ENCODE measurements at places on chromosomes 7 and 10.

DNA sequence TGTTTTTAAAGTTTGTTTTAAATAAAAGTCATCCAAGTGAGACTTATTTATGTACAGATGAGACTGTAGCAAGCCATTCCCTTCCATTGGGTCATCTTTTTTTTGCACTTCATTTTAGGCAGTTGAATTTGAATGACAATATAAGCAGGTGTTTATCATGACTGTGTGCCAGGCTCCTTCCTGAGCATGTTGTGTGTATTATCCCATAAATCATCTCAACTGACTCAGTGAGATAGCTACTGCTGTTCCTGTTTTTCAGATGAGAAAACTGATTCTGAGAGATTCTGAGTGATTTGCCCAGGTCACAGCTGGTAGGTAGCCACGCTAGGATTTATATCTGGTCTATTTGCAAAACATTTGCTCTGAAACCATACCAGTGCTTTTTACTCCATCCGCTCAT is 11.7 kb downstream of the TMEM254 start:
- DNase-seq: no peak

DNA sequence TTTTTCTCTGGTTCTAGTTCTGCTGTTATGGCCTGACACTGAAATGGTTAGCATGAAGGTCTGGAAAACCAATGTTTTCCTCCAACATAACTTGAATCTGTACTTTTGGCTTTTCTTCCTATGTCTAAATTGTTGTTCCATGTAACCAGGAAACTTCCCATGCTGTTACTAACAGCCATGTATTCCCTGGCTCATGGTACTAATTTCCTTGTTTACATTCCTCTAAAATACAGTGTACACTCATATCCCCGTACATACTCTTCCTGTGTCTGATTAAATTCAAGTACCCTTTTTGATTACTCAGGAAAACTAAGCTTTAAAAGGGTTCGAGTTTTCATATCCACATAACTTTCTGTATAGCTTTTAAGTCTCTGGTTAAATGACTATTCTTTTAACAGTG is 12.3 kb upstream of the ACSM6 start:
- no peak for DNase-seq

- DNase-seq: no peak
These were observed 27.9 kb downstream of the CNNM2 start for GRCh38 chr10:102945962-102946361.

- DNase-seq: no peak
These were observed 187.8 kb downstream of the NPSR1 start for GRCh38 chr7:34845666-34846361.

- DNase-seq: no peak
These were observed 918.9 kb downstream of the GRID1 start for GRCh38 chr10:85447690-85448089.

DNA sequence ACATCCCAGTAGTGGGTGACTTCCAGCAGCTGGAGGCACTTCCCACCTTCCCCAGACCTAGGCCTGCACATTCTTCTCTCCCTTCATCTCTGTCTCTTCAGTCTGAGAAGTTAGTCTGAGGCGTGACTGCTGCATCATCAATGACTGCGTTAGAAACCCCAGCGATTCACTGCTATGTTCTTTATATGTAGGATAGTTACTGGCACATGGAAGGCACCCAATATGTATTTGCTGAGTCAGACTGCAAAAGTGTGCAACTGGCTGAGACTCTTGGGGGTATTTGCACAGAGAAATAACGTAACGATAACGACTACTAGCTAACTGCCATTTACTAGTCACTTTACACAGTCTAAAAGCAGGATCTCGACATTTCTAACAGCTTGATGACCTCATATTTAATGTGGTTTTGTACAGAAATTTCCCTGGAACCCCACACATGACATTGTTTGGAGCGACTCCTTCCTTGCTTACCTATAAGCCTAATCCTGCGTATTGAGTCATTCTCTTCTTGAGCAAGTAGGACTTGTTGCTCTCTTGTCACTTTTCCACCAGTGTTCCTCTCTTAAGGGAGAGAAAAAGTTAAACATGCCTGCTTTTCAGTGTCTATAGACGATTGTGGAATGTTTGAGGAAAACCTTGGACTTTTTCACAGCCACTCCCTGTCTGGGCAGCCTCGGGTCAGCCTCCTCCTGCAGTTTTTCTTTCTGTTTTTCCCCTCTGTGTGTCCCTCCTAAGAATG is 45.5 kb downstream of the THNSL1 start:
- no peak for DNase-seq

- DNase-seq: no peak
These were observed 173.0 kb upstream of the NEBL start for GRCh38 chr10:21069929-21070700.

- peak; percentile 69 for DNase-seq
These were observed 122.9 kb downstream of the RALA start for GRCh38 chr7:39746103-39746819.

DNA sequence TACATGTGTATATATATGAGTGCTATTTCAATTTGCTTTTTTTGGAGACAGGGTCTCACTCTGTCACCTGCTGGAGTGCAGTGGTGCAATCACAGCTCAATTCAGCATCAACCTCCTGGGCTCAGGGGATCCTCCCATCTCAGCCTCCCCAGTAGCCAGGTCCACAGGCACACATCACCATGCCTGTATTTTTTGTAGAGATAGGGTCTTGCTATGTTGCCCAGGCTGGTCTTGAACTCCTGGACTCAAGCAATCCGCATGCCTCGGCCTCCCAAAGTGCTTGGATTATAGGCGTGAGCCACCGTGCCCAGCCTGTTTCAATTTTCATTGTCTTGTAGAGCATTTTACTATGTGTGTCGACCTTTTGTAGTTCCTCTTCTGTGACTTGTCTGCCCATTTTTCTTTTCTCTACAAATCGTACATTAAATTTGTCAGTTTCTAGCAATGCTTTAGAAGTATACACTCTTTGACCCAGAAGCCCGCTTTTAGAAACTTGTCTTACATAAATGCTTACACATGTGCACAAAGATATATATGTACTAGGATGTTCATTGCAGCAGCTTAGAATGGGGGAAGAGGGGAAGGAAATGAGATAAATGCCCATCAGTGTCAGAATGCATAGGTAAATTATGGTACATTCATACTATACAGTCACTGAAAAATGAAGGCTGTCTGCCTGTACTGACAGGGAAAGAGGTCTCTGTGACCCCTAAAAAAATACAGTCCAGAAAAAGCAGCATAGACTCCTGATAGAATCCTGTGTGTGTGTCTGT is 12.2 kb upstream of the RFC2 start:
- DNase-seq: no peak

GRCh38 chr7:140322759-140323158 is 75.6 kb downstream of the SLC37A3 start:
- DNase-seq: no peak

GRCh38 chr7:8155836-8156235 is 106.1 kb downstream of the ICA1 start:
- no peak for DNase-seq

GRCh38 chr7:39554583-39555165 is 11.5 kb upstream of the YAE1 start:
- no peak for DNase-seq

DNA sequence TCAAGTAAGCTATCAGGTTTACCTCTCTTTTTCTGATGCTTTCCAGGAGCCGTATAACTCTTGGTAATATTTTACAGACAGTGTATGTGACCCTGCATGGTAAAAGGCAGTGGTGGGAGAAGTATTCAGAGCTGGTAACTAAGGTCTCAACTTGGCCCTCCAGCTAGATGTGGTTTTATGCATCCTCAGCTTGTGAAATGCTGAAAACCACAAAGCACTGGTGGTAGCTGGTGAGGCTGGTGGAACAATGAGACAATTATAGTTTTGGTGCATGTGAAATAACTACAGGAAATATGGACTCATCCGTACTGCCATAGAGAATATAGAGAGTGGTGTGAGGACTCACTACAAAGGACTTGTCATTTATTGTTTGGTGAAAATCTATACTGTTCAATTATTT is 383.0 kb upstream of the PCDH15 start:
- no peak for DNase-seq

GRCh38 chr7:130940326-130940725 is 206.3 kb upstream of the KLF14 start:
- DNase-seq: peak; percentile 43

DNA sequence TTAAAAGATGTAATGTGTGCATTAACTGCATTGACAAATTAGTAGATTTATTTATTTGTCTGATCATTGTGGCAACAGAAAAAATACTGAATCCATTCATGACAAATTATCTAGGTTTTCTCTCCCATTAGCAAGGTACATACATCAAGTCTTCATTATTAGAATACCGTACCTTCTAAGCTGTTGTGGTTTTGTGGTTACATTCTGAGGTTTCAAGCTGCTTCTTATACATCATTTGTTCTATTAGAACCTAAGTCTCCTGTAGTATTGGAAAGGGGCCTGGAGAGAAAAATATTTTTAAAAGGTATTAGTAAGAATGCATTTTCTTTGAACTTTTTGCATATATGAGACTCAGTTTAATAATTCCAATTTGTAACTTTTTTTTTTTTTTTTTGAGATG is 26.3 kb upstream of the CACNB2 start:
- DNase-seq: no peak

DNA sequence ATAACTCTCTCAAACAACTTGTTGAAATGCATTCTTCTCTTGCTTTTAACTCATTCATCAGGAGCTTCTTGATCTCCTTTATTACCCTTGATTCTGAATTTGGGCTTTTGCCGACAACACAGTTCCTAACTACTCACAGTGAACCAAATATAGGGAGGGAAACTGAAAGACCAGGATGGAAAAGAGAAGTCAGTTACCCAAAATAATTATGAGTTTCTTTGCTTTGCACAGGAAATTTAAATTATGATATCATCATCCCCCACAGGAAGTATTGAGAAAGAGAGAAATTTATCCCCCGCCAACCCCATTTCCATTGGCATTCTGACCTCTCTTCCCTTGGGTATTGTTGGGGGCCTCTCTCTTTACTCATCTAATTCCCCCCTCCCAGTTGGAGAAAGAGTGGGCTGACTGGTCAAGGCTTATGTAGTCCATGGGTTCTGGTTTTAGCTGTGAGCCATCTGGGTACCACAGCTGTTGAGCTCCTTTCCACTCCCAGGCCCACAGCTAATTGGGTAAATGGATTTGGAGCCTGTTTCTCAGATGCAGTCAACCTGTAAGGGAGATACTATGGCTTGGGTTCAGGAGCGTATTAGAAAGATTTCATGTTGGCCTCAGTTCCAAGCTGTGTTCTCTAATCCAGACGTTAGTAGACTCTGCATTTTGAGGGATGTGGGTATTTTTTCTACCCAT is 109.0 kb downstream of the FZD1 start:
- no peak for DNase-seq

- no peak for DNase-seq
These were observed 326.6 kb upstream of the IGFBP3 start for GRCh38 chr7:46247664-46248063.

DNA sequence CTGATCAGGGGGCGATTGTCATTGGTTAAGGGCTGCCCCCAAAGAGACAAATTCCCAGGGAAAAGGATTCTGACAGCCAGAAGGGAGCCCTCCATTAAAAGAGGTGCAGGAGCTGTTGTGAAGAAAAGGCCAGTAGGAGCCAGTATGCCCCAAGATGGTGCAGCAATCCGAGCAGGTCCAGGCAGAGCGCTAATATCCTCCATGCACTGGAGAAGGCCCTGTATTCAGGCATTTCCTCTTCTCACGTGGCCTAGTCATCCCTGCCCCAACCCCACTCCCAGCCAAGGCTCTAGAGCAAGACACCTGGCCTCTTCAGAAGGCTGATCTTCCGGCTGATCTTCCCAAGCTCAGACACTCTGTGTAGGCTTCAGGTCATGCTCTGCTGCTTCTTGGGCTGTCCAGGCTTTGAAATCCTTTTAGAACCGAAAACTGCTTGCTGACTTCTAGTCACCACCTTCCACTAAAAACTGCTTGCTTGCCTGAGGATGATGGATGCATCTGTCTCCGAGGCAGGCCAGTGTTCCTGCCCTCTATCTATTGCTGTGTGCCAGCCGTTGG is 77.4 kb downstream of the CYP26A1 start:
- DNase-seq: no peak

GRCh38 chr7:146411975-146412374 is 295.4 kb downstream of the CNTNAP2 start:
- no peak for DNase-seq

- DNase-seq: no peak
These were observed 22.8 kb downstream of the FRMPD2 start for GRCh38 chr10:48251525-48252353.

DNA sequence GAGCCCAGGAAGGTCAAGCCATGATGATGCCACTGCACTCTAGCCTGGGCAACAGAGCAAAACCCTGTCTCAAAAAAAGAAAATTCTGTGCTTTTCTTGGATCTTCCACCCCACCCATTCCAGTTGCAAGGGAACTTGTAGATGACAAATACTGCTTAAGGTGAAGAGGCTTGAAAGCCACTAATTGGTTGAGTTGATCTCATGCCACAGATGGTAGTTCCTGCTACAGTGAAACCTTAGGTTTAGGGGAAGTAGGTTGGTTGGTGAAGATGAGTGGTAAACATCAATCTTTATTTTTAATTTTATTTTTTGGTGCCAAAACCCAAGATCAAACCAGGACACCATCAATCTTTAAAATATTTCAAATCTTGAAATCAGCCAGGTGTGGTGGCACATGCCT is 2.9 kb upstream of the GDI2 start:
- DNase-seq: no peak

DNA sequence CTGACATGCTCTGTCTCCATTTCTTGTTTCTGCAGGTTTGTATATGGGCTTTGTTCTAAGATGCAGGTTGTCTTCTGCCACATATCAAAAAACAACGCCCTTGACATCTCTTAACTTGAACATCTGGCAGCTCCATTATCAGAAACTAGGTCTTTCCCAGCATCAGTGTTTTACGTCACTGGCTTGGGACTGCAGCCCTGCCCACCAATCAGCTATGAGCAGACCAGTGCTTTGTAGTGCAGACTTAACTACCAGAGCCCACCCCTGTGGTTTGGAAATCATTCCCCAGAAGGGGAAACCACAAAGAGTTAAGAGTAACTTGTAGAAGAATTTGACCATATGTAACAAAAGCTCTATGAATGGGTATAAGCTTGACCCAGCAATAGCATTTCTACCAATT is 132.4 kb downstream of the SEPTIN14 start:
- DNase-seq: no peak

DNA sequence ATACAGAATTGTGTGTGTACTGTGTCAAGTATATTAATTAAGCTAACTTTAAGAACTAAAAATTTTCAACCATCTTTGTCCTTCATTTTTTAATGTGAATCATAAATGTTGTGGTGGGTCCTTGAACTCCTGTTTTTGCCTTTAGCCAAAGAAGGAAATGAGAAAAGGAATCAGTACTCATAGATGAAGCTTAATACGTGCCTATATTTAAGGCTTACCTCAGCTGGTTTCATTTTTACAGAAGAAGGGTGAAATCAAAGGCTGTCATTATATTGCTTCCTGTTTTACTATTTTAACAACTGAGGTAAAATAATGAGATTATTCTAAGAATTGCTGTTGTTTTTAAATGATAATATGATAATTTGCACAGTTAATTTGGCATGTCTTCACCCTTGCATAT is 6.3 kb upstream of the SNX13 start:
- DNase-seq: no peak

GRCh38 chr7:94908323-94909178 is 1.2 kb downstream of the PPP1R9A start:
- no peak for DNase-seq

Data from SW 1271 (cell line).